Activated T-cell treated with anti-CD3 and anti-CD28 coated beads, Interleukin-2, amount 50 U/mL, for 72 hours (primary cell): ENCODE measurements at places on chromosomes 4 and X. TPM values are rescaled to one million over a fixed set of nuclear protein-coding genes. Genes with fewer than 3 reads are reported as not detected.

GRCh38 chr4:68184923-68185322 is 55.3 kb upstream of the TMPRSS11F start:
- H3K36me3 ChIP-seq: no peaks in the 10 kb centered on the region
- peaks cover 27% of the 10 kb centered on the region for H3K27me3 ChIP-seq
- DNase-seq: no peak
- no peak overlapping the region for H3K4me3 ChIP-seq
- H3K4me1 ChIP-seq: no peaks in the 10 kb centered on the region

DNA sequence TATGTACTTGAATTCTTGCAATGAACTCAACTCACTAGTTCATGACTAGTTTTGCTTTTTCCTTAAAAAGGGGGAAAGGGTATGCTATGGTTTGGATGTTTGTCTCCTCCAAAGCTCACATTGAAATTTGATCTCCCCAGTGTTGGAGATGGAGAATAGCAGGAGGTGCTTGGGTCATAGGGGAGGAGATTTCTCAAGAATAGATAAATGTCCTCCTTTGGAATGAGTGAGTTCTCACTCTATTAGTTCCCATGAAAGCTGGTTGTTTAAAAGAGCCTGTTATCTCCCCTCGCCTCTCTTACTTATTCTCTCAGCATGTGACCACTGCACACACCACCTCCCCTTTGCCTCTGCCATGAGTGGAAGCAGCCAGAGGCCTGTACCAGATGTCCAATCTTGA is 109.4 kb upstream of the INTU start:
- H3K4me3 ChIP-seq: no peak overlapping the region
- no peaks in the 10 kb centered on the region for H3K4me1 ChIP-seq
- H3K27ac ChIP-seq: no peak overlapping the region
- no peaks in the 10 kb centered on the region for H3K27me3 ChIP-seq
- no peak for DNase-seq

GRCh38 chrX:24536551-24536950 is 71.5 kb downstream of the PDK3 start:
- no peak for DNase-seq
- no peaks in the 10 kb centered on the region for H3K27me3 ChIP-seq
- no peaks in the 10 kb centered on the region for H3K4me1 ChIP-seq
- H3K4me3 ChIP-seq: no peak overlapping the region
- no peak overlapping the region for H3K27ac ChIP-seq
- peaks cover 8% of the 10 kb centered on the region for H3K36me3 ChIP-seq

The FABP2 gene
- not detected for total RNA-seq

DNA sequence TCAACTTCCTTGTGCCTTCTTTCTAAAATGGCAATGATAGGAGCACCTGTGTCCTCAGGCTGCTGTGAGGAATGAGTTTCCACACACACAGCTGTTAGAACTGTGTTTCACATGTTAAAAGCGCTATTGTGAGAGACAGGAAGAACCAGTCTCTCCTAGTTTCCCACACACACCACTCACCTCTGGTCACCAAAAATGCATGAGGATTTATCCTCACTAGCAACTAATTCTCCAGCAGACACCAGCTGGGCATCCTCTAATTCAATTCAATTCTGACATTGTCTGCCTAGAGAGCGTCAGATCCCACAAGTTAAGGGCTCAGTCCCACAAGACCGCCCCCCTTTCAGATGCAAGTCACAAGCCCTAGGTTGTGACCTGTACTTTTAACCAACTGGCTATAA is 29.0 kb upstream of the SLC2A9 start:
- no peaks in the 10 kb centered on the region for H3K27me3 ChIP-seq
- no peaks in the 10 kb centered on the region for H3K4me1 ChIP-seq
- H3K36me3 ChIP-seq: peaks cover 2% of the 10 kb centered on the region

DNA sequence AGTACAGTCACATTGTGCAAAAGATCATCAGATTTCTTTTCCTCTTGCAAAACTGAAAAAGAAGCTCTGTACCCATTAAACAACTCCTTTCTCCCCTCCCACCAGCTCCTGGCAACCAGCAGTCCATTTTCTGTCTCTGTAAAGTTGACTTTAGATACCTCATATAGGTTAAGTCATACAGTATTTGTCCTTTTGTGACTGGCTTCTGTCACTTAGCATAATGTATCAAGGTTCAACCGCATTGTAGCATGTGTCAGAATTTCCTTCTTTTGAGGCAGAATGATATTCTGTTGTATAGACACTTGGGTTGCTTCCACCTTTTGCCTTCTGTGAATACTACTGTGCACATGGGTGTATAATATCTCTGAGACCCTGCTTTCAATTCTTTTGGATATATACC is 121.8 kb downstream of the SH3KBP1 start:
- peaks cover 3% of the 10 kb centered on the region for H3K36me3 ChIP-seq
- H3K4me1 ChIP-seq: peaks cover 73% of the 10 kb centered on the region
- no peak for DNase-seq
- peak overlapping the region; percentile 72 for H3K27ac ChIP-seq
- peak overlapping the region; percentile 35 for H3K4me3 ChIP-seq

GRCh38 chr4:113657586-113658233 is 103.8 kb downstream of the CAMK2D start:
- H3K36me3 ChIP-seq: peaks cover 22% of the 10 kb centered on the region
- DNase-seq: no peak
- H3K27ac ChIP-seq: peak overlapping the region; percentile 90
- peaks cover 48% of the 10 kb centered on the region for H3K4me1 ChIP-seq

DNA sequence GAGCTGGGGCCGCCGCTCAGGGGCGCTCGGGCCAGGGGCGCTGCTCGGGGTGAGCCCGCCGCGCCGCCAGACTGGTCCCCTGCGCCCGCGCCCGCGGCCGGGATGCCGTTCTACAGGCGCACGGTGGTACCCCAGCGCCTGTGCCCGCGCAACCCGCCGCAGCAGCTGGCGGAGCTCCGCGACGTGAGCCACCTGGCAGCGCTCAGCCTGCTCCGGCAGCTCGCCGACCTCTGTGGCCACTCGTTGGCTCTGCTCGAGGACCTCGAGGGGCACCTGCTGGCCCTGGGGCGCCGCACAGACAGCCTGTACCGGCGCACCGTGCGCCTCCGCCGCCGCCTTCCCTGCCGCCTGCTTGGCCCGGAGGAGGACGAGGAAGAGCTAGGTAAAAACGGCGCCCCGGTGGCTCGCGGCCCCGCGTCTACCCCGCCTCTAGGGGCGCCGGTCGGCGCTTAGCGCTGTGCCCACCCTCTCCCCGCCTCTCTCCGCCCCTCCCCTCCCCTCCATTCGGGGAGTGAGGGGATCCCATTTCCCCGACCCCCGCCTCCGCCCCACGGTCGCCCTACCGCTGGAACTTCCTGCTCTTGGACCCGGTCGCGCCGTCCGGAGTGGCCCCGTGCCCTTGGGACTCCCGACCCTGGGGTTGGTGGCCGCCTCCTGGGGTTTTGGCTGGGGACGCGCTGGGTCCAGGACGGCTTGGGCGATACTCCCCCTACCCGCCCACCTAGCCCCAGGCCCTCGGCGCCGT is 513 bp downstream of the NHSL2 start:
- no peaks in the 10 kb centered on the region for H3K4me1 ChIP-seq
- H3K4me3 ChIP-seq: peak overlapping the region; percentile 65

- H3K4me1 ChIP-seq: no peaks in the 10 kb centered on the region
- no peak overlapping the region for H3K4me3 ChIP-seq
- DNase-seq: no peak
- H3K27ac ChIP-seq: no peak overlapping the region
- H3K27me3 ChIP-seq: peaks cover 25% of the 10 kb centered on the region
Observed at GRCh38 chr4:119197772-119198212, 14.7 kb upstream of the USP53 start.

GRCh38 chr4:101136373-101137370 is 210.7 kb downstream of the PPP3CA start:
- H3K4me3 ChIP-seq: no peak overlapping the region
- H3K27ac ChIP-seq: no peak overlapping the region
- DNase-seq: no peak
- no peaks in the 10 kb centered on the region for H3K27me3 ChIP-seq

The COX7B2 gene
- total RNA-seq: not detected

The ZNF630 gene
- 2.3 TPM for total RNA-seq

- H3K4me1 ChIP-seq: no peaks in the 10 kb centered on the region
- H3K27me3 ChIP-seq: peaks cover 13% of the 10 kb centered on the region
- H3K36me3 ChIP-seq: no peaks in the 10 kb centered on the region
- H3K27ac ChIP-seq: no peak overlapping the region
- no peak overlapping the region for H3K4me3 ChIP-seq
Observed at GRCh38 chrX:151725338-151725614, 9.3 kb upstream of the CNGA2 start.

DNA sequence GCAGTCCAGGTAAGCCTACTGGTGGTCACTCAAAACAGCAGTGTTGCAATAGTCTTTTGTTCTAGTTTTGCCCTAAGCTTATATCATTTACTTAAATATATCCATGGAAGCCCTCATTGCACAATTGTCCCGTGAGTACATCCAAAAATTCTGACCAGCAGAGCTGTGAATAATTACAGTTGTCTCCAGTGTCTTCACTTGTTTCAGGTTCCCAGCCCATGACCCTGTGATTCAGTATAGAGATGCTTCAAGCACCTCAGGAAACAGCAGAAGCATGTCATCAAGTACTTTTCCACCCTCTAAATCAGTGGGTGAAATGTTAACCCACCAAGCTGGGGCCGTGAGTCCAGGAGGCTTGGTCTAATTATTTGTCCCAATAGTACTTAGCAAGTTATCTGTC is 214.9 kb upstream of the RPS6KA3 start:
- no peaks in the 10 kb centered on the region for H3K36me3 ChIP-seq
- no peak for DNase-seq
- H3K27ac ChIP-seq: no peak overlapping the region
- no peak overlapping the region for H3K4me3 ChIP-seq
- H3K4me1 ChIP-seq: no peaks in the 10 kb centered on the region
- H3K27me3 ChIP-seq: peaks cover 26% of the 10 kb centered on the region

DNA sequence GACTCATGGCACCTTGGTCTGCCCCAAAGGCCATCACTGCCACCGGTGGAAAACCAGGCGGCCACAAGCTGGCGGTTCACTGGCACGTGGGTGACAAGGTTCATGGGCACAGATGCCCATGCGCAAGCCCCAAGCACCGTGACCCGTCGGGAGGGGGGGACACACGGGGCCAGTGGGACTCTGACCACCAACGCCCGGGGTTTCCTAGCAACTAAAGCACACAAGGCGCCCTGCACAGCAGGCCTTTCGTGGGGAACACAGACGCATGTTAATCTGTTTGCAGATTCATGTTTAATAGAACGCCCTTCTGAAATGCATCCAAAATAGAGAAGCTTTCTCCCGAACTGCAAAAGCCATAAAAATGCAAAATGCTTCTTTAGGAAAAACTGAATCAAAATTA is 43.9 kb downstream of the FAM53A start:
- no peak overlapping the region for H3K27ac ChIP-seq
- DNase-seq: no peak
- H3K4me3 ChIP-seq: no peak overlapping the region
- H3K4me1 ChIP-seq: no peaks in the 10 kb centered on the region
- no peaks in the 10 kb centered on the region for H3K36me3 ChIP-seq

The SPANXA2 gene
- not detected for total RNA-seq

The POF1B gene
- 0.12 TPM for total RNA-seq

The ZNF157 gene
- total RNA-seq: 0.60 TPM

The BGN gene
- not detected for total RNA-seq

DNA sequence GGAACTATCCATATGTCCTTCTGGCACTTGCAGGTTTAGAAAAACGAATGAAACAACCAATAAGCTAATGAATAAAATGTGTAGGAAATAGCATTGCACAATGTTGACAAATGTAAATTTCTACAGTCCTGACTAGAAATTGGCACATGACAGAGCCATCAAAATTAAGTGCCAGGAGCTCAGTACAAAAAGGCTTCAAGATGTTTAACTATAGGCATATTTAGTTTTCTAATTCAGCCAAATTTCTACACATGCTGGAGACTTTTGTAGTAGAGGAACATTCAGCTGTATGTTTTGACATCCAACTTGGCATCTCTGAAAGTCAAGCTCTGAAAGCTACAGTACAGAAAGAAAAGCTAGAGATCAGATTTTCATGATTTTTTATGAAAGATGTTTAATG is 1999.4 kb upstream of the AGA start:
- no peak for DNase-seq
- no peak overlapping the region for H3K27ac ChIP-seq
- no peaks in the 10 kb centered on the region for H3K4me1 ChIP-seq
- H3K4me3 ChIP-seq: no peak overlapping the region
- H3K36me3 ChIP-seq: no peaks in the 10 kb centered on the region

The DUX4 gene
- not detected for total RNA-seq

DNA sequence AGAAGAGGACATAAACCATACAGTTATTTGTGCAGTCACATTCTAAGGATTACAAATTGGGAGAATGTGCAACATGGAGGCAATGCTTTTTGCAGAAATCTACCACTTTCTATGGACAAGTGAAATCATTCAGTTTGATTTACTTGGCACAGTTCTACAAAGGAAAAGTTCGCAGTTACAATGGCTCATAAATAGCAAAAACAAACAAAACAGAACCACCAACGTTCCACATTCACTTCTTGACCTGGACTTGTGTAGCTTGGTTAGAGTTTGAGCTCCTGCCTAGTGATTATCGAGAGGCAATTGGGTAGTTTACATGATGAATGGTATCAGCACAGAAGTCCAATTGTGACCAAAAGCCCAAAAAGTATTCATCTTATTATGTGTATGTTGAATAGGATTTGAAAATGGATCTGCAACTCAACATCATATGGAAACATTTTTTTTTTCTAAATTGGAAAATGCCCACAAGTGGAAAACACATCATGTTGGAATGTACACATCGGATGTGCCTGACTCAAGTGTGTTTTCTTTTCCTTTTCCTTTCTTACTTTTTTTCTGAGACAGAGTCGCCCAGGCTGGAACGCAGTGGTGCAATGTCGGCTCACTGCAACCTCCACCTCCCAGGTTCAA is 123.8 kb downstream of the LUZP4 start:
- no peaks in the 10 kb centered on the region for H3K4me1 ChIP-seq
- no peak for DNase-seq
- H3K27ac ChIP-seq: no peak overlapping the region
- no peaks in the 10 kb centered on the region for H3K36me3 ChIP-seq

DNA sequence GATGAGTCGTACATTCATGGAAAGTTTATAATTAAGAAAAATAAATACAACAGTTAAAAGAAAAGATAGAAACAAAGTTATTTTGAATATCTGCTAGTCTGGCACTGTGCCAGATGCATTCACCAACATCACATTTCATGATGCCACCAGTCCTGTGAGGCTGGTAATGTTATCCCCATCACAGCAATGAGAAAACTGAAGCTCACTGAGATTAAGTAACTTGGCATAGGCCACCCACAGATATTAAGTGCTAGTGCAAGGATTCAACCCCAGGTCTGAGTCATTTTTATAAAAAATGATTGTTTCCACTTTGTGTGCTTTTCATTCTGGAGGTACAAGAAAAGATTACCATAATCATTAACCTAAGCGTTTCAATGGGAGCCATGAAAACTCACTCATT is 65.0 kb upstream of the IL15 start:
- H3K4me3 ChIP-seq: no peak overlapping the region
- no peaks in the 10 kb centered on the region for H3K27me3 ChIP-seq
- no peak for DNase-seq
- no peaks in the 10 kb centered on the region for H3K4me1 ChIP-seq
- H3K27ac ChIP-seq: no peak overlapping the region
- no peaks in the 10 kb centered on the region for H3K36me3 ChIP-seq

- H3K36me3 ChIP-seq: peaks cover 2% of the 10 kb centered on the region
- H3K4me1 ChIP-seq: no peaks in the 10 kb centered on the region
- DNase-seq: no peak
- no peaks in the 10 kb centered on the region for H3K27me3 ChIP-seq
Observed at GRCh38 chr4:6143603-6144181, 56.7 kb downstream of the JAKMIP1 start.

GRCh38 chr4:130922955-130923354 is 1827.0 kb downstream of the C4orf33 start:
- DNase-seq: no peak
- H3K27ac ChIP-seq: no peak overlapping the region
- no peaks in the 10 kb centered on the region for H3K27me3 ChIP-seq

The RBM46 gene
- total RNA-seq: not detected

- no peaks in the 10 kb centered on the region for H3K27me3 ChIP-seq
- H3K36me3 ChIP-seq: no peaks in the 10 kb centered on the region
- no peaks in the 10 kb centered on the region for H3K4me1 ChIP-seq
Observed at GRCh38 chr4:72875545-72875944, 194.0 kb downstream of the COX18 start.
